Muscle of arm (tissue), 14 donors: ENCODE measurements at places on chromosomes 5 and 9.

DNA sequence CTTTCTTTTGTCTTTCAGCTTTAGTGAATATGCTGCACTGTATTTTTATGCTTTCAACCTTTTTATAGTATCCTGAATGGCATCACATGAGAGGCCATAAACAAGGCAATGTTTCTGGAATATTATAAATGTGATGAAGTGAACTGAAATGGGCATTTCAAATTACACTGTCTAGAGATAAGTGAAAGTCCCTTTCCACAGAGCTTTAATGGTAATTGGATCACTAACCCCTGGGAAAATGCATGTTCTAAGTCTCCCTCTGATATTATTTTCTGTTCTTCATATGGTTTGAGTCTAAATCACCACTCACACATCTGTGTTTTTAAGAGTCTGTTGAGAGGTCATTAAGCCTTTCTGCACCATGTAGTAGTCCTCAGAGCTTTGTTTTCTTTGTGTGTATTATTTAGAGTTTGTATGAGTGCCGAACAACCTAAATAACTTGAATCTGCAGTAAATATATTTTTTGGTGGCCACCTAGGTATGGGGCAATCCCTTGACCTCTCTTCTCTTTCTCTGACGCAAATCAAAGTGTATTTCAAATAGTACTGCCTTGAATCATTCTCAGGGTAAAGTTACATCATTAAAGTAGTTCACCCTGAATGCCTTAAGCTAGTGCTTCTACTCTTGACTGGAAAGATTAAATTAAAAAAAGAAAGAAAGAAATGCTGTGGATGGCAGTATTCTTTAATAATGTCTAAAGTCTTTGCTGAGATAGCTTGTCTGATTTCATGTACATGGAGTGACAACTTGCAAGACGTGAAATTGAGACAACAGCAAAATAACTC, 1931.0 kb upstream of the CDH6 start:
- no peak for DNase-seq

DNA sequence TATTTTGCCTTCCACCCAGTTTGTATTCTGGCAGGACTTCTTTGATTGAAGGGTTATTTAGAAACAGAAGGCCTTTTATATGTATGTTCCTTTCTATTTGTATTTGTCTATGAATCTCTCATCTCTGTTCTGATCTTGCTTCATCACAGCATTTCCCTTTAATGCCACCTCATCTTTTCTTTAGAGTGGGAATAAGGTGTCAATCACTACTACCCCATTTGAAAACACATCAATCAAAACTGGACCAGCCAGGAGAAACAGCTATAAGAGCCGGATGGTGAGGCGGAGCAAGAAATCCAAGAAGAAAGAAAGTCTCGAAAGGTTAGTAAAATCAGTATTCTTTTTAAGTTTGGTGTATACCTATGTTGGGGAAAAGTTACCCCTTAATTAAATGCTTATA, 36.3 kb downstream of the CD180 start:
- no peak for DNase-seq

- DNase-seq: peak; percentile 90
Observed at GRCh38 chr9:124399323-124399967, 15.8 kb downstream of the PSMB7 start.

- no peak for DNase-seq
Observed at GRCh38 chr5:68223904-68224303, 8.3 kb downstream of the PIK3R1 start.

DNA sequence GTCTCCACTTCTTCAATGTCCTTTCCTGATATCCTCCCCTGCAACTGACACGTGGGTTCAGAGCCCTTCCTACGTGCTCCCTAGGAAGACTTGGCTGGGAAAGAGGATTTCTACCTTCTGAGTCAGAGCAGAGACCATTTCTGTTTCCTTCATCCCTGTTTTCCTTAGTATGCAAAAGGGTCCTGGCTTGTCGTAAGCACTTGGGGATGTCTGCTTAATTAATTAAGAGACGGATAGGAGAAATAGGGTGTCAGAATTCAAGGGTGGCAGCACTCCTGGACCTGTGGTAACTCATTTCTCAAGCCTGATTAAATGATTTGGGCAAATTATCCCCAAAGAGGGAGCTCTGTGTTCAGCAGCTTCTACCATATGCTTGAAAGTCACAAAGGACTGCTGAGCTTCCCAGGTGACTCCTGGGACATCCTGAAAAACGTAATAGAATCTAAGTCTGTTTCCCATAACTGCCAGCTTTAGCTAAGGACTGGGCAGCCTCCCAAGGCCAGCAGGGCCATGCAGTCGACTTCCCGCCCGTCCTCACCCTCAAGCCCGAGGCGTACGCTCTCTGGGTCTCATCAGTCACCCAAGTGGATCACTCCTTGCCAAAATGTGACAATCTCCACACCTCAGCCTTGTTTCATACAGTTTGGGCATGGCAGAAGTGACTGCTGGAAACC, 20.5 kb downstream of the ABCA1 start:
- DNase-seq: no peak

DNA sequence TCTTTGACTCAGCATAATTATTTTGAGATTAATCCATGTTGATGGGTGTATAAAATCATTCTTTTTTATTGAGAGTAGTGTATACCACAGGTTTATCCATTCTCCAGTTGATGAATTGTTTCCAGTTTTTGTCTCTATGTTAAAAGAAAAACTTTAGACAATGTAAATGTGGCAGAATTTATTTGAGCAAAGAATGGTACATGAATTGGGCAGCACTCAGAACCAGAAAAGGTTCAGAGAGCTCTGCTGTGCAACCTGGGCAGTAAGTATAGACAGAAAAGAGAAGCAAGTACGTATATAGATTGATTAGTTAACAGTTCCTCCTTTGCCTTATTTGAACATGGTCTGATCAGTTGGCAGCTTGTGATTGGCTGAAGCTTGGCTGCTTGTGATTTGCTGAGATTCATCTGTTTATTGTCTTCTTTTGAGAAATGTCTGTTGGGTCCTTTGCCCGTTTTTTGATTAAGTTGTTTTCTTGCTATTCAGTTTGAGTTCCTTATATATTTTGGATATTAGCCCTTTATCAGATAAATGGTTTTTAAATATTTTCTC, 41.4 kb downstream of the CDC42SE2 start:
- DNase-seq: no peak

DNA sequence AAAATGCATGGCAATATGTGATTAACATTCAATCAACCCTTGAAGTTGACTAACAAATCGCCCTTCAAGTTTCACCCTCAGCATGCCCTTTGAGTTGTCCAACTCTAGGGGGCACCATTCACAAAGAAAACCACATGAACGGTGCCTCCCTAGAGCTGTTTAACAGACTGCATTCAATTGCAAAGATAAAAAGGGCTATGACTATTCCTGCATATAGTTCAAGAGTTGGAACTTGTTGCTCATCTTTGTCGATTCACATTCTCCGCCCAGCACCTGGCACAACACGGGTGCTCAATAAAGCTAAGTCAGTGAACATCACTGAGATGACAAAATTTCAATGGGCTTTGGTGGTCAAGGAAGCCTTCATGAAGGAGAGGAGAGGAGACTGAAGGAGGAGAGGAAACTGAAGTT, 69.6 kb upstream of the SLC30A5 start:
- no peak for DNase-seq

GRCh38 chr5:33984178-33984577, 315 bp downstream of the SLC45A2 start:
- DNase-seq: no peak

DNA sequence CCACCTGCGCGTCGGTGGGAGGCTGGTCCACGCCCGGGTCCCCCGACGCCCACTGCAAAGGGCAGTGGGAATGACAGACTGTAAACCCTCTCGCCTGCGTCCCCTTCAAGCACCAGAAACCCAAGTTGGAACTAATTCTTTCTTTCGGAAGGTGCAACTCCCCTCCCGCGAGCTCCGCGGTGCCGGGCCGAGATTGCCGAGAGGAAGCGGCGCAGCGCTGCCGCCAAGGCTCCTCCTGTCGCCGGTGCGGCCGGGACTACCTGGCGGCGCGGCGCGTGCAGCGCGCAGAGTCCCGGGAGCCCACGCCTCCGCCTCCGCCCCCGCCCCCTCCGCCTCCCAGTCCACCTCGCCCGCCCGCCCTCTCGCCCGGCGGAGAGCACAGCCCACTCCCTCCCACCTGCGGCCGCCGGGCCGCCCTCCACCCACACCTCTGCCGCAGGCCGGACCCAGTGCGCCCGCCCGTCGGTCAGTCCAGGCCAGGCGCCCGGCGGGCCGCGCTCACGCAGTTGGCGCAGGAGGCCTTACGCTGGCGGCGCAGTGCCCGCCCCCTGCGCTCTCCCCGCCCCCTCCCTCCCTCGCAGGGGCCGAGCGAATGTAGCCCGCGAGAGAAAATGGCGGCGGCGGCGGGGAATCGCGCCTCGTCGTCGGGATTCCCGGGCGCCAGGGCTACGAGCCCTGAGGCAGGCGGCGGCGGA, at the start of gene MAP3K1:
Gene MAP3K1 (plus strand): TSS at position 587 of the 695 bp plus-strand sequence. CDS start 25 bp downstream, at position 612.
- peak; percentile 80 for DNase-seq

DNA sequence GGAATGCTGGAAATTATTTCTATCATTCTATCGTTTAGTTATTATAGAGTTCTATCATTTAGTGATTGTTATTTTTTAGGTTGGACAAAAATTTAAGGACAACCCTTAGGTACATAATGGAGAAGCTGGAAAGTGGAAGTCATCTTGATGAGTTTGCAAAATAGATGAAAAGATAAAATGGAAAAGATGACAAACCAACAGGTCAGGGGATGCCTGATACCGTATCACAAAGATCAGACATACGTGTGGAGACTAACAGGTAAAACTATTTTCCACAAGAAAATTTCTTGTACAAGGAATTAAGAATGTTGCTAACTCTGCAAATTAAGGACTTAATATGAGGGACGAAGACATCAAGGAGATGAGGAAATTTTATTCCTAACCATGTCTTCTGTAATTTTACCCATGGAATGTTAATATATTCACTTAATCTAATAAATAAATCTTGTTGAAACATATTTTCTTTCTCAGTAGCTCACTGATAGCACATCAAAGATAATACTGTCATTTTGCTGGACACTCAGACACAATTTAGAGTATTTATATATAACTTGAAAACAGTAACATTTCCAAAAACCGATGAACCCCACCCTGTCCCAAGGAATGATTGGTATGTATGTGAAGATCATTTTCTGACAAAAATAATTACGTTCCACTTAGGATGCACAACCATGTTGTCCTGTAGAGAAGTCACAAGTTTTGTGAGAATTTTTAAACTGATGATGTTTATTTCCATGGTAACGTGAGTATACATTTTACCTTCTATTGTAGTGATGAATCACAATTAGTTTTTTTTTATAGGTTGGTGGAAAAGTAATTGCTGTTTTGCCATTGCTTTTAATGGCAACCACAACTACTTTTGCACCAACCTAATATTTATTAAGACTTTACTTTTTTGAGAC, 2.6 kb downstream of the LURAP1L start:
- no peak for DNase-seq

- DNase-seq: no peak
Observed at GRCh38 chr9:109506097-109506712, 8.1 kb upstream of the PTPN3 start.

DNA sequence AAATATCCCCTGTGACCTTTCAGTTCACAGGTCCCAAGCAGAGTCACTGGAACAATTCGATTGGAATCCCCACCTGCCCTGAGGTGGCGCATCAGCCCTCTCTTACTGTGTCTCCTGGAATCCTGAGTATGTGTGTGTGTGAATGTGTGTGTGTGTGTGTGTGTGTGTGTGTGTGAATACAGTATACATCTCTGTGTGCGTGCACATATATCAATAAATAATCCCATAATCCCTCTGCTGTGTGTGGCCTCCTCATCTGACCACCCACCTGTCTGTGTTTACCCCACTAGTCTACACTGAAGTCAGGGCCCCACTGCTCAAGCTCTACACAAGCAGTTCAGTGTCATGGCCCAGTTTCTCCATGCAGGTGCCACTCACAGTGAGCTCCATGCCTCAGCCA, 187.4 kb downstream of the ERCC6L2 start:
- DNase-seq: no peak

DNA sequence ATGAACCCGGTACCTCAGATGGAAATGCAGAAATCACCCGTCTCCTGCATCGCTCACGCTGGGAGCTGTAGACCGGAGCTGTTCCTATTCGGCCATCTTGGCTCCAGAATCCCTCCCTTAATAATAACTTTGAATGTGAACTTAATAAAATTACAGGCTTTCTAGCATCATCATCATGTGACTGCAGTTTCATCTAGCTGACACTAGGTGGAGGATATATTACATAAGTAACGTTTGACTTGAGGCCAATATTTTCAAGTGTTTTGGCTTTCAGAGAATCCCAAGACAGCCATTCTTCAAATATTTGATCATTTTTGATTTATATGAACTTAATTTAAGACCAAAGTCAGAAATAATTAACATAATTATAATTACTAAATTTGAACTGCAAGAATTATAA, 474.9 kb upstream of the CDH10 start:
- no peak for DNase-seq
